MM.1S (cell line): ENCODE measurements at places on chromosomes 13 and 19.
A peak's percentile ranks its signal among the peaks of the same experiment; 100 is the strongest.

DNA sequence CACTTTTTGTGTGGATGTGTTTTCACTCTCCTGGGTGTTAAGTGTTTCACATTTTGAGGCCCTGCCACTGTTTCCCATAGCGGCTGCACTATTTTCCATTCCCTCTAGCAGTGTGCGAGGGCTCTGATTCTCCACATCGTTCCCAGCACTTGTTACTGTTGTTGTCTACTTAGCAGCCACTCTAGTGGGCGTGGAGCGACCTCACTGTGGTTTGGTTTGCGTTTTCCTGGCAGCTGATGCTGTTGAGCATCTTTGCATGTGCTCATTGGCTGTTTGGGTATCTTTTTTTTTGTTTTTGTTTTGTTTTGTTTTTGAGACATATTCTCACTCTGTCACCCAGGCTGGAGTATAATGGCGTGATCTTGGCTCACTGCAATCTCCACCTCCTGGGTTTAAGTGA is 14.4 kb downstream of the NAXD start:
- H3K27ac ChIP-seq: no peak overlapping the region
- H3K36me3 ChIP-seq: no peaks in the 10 kb centered on the region
- no peaks in the 10 kb centered on the region for H3K4me1 ChIP-seq
- no peak for DNase-seq

GRCh38 chr13:87295636-87296035 is 375.5 kb upstream of the SLITRK5 start:
- DNase-seq: peak; percentile 12
- H3K27me3 ChIP-seq: no peaks in the 10 kb centered on the region
- no peaks in the 10 kb centered on the region for H3K4me1 ChIP-seq
- no peaks in the 10 kb centered on the region for H3K36me3 ChIP-seq
- no peak overlapping the region for H3K4me3 ChIP-seq

DNA sequence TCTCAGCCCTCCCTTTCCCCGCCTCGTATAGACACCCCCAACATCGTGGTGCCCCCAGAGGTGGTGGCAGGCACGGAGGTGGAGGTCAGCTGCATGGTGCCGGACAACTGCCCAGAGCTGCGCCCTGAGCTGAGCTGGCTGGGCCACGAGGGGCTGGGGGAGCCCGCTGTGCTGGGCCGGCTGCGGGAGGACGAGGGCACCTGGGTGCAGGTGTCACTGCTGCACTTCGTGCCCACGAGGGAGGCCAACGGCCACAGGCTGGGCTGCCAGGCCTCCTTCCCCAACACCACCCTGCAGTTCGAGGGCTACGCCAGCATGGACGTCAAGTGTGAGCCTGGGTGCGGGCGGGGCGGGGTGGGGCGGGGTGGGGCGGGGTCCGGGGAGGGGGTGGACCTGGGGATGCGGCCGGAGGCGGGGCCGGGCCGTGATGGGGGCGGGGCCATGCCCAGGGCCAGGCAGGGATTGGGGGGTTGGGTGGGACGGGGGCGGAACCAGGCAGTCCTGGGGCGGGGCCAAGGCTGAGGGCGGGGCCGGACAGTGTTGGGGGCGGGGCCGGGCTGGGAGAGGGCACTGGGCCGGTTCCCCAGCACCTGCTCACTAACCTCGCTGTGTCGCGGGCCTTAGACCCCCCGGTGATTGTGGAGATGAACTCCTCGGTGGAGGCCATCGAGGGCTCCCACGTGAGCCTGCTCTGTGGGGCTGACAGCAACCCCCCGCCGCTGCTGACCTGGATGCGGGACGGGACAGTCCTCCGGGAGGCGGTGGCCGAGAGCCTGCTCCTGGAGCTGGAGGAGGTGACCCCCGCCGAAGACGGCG is 7.8 kb downstream of the MAG start:
- no peak overlapping the region for H3K27ac ChIP-seq
- H3K4me3 ChIP-seq: no peak overlapping the region
- no peak for DNase-seq
- H3K4me1 ChIP-seq: peaks cover 11% of the 10 kb centered on the region; the same call in 1 of the 2 replicates

DNA sequence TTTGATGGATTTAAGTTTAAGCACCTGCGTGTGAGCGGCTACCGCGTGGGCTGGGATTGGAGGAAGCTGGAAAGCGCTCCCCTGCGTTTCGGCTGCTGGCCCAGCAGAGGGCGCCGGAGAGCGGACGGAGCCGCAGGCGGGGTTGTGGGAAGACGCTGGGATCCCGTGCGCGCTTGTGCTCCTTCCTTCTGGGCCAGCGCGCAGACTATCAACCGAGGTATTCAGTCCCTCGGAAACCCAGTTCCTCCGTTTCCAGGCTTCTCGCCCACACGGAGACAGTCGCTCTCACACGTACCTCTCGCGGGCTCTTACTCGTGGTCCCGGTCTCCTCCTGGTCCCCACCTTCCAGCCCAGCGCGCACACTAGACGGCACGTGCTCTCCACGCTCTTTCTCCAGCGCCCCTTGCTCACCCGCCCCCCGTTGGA is 28.8 kb downstream of the EPN1 start:
- H3K27me3 ChIP-seq: no peaks in the 10 kb centered on the region
- H3K36me3 ChIP-seq: 0 out of 2 replicates have a peak, but pooled peaks cover 2% of the 10 kb centered on the region
- H3K4me1 ChIP-seq: no peaks in the 10 kb centered on the region

GRCh38 chr19:16888629-16889365 is at the start of gene F2RL3:
Gene F2RL3 (plus strand): TSS chr19:16888999. CDS start chr19:16889190, 191 bp downstream.
- peak within 1 kb of the TSS; percentile 48 for H3K4me3 ChIP-seq

DNA sequence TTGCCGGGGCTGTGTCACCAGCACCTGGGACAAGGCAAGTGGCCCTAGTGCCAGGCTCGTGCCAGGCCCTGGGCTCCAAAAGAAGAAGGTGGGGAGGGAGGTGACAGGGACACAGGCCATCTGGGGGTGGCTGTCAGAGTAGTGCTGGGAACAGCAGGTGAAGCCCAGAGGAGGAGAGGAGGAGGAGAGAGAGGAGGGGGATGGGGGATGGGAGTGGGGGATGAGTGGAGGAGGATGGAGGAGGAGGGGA is 18.7 kb downstream of the LSM4 start:
- H3K4me3 ChIP-seq: peak overlapping the region; percentile 82
- peak; percentile 17 for DNase-seq
- H3K27me3 ChIP-seq: no peaks in the 10 kb centered on the region
- no peaks in the 10 kb centered on the region for H3K36me3 ChIP-seq
- peak overlapping the region; percentile 91 for H3K27ac ChIP-seq
- peaks cover 18% of the 10 kb centered on the region for H3K4me1 ChIP-seq

DNA sequence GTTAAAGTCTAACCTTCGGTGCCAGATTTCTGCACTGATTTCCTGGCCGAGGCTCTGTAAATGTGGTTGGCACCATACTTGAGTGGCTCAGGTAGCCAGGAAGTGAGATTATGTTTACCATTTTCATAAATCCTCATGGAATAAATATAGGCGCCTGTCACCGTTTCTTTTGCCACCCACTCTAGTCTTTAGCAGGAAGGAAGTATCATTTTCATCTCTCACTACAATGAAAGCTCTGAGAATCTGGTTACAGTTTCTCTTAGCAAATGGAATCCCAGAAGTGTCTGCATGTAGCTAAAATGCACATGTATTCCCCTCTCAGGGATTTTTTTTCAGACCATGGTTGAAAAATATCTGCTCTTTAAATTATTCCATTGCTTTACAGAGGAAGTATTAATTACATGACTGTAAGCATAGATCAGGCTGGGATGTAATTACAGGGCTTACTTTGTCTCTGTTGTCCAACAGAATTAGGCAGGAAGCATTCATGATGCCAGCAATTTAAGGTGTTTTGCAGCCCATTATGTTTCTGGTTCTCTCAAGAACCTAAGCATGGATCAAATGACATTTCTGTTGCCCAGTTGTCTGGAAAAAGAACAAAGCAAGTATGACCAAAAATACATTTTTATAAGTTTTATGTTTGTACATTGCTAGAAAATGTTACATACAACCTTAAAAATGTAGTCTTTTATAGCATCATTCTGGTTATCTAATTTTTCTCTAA is 221.7 kb upstream of the SPRY2 start:
- no peak overlapping the region for H3K4me3 ChIP-seq
- H3K36me3 ChIP-seq: no peaks in the 10 kb centered on the region
- H3K27me3 ChIP-seq: no peaks in the 10 kb centered on the region
- DNase-seq: peak; percentile 22
- H3K27ac ChIP-seq: peak overlapping the region; percentile 1; the same call in 1 of the 2 replicates

- no peaks in the 10 kb centered on the region for H3K4me1 ChIP-seq
- no peak for DNase-seq
- H3K27me3 ChIP-seq: no peaks in the 10 kb centered on the region
- no peak overlapping the region for H3K27ac ChIP-seq
- H3K4me3 ChIP-seq: no peak overlapping the region
- no peaks in the 10 kb centered on the region for H3K36me3 ChIP-seq
Observed at GRCh38 chr13:34857558-34858325, 84.3 kb upstream of the NBEA start.

GRCh38 chr13:84730376-84730775 is 848.1 kb upstream of the SLITRK1 start:
- H3K36me3 ChIP-seq: no peaks in the 10 kb centered on the region
- H3K4me3 ChIP-seq: no peak overlapping the region
- H3K27me3 ChIP-seq: no peaks in the 10 kb centered on the region; the same call in 1 of the 2 replicates

- no peaks in the 10 kb centered on the region for H3K4me1 ChIP-seq
- no peaks in the 10 kb centered on the region for H3K36me3 ChIP-seq
- H3K27ac ChIP-seq: no peak overlapping the region
Observed at GRCh38 chr13:98406971-98407370, 169.9 kb downstream of the STK24 start.

- H3K36me3 ChIP-seq: no peaks in the 10 kb centered on the region
- H3K27me3 ChIP-seq: no peaks in the 10 kb centered on the region
- DNase-seq: no peak
- H3K4me3 ChIP-seq: no peak within 1 kb of the TSS
- no peaks in the 10 kb centered on the region for H3K4me1 ChIP-seq
- no peak within 1 kb of the TSS for H3K27ac ChIP-seq
Observed at GRCh38 chr19:58097781-58098681, at the start of gene ZSCAN18. Gene ZSCAN18 (minus strand): TSS chr19:58098231. CDS start chr19:58090267, 7,964 bp downstream.

- no peak overlapping the region for H3K27ac ChIP-seq
- H3K36me3 ChIP-seq: no peaks in the 10 kb centered on the region
- DNase-seq: no peak
- H3K4me3 ChIP-seq: no peak overlapping the region
Observed at GRCh38 chr19:30791088-30791487, 418.9 kb downstream of the ZNF536 start.

DNA sequence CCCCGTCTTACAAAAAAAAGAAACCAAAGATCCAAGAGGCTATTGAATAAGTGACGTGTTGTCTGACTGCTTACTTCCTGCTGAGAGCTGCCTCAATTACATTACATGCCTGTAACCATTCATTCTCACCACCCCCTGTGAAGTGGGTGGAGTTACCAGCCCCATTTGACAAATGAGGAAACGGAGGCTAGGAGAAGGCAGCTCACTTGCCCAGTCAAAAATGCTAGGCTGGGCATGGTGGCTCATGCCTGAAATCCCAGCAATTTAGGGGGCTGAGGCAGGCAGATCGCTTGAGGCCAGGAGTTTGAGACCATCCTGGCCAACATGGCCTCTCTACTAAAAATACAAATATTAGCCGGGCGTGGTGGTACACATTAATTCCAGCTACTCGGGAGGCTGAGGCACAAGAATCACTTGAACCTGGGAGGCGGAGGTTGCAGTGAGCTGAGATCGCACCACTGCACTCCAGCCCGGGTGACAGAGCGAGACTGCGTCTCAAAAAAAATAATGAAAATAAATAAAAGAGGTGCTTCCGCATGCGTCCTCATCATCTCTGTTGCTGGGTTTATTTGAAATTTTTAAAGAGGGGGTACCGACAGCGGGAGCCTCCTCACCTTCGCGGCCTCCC is 499 bp downstream of the LSM7 start:
- peak overlapping the region; percentile 26; the same call in 1 of the 2 replicates for H3K27ac ChIP-seq
- H3K36me3 ChIP-seq: no peaks in the 10 kb centered on the region
- DNase-seq: peak; percentile 69
- H3K27me3 ChIP-seq: no peaks in the 10 kb centered on the region

GRCh38 chr13:108572782-108573211 is 56.6 kb upstream of the MYO16 start:
- no peak overlapping the region for H3K4me3 ChIP-seq
- H3K4me1 ChIP-seq: no peaks in the 10 kb centered on the region
- H3K36me3 ChIP-seq: no peaks in the 10 kb centered on the region
- no peak for DNase-seq
- no peaks in the 10 kb centered on the region for H3K27me3 ChIP-seq

- H3K36me3 ChIP-seq: no peaks in the 10 kb centered on the region
- H3K4me1 ChIP-seq: no peaks in the 10 kb centered on the region
- no peak for DNase-seq
- no peak overlapping the region for H3K4me3 ChIP-seq
- no peaks in the 10 kb centered on the region for H3K27me3 ChIP-seq
Observed at GRCh38 chr13:20270163-20270865, 38.2 kb upstream of the GJB6 start.

GRCh38 chr19:46283771-46284170 is 13.1 kb upstream of the HIF3A start:
- peaks cover 39% of the 10 kb centered on the region for H3K27me3 ChIP-seq
- DNase-seq: no peak
- no peak overlapping the region for H3K4me3 ChIP-seq
- no peaks in the 10 kb centered on the region for H3K4me1 ChIP-seq

DNA sequence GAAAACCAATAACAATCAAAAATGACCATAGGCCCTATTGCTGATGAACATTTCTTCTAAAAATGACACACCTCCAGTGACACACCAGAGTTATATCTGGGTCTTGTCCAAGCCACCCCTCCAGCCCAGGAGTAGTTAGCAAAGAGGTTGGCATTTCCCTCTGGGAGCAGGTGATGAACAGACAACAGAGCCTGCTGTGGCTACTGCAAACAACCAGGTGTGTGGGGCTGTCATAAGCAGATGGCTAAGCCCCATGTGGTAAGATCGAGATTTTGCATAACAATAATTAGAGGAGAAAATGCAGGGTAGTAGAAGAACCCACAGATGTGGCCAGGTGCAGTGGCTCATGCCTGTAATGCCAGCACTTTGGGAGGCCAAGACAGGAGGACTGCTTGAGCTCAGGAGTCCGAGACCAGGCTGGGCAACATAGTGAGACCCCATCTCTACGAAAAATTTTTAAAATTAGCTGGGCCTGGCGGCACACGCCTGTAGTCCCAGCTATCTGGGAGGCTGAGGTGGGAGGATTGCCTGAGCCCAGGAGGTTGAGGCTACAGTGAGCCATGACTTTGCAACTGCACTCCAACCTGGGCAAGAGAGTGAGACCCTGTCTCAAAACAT is 5.0 kb downstream of the XRCC1 start:
- H3K27ac ChIP-seq: no peak overlapping the region
- H3K4me3 ChIP-seq: no peak overlapping the region
- H3K27me3 ChIP-seq: no peaks in the 10 kb centered on the region
- DNase-seq: no peak

GRCh38 chr19:5927441-5927821 is 13.4 kb downstream of the CAPS start:
- H3K27me3 ChIP-seq: no peaks in the 10 kb centered on the region
- H3K4me3 ChIP-seq: no peak overlapping the region
- H3K36me3 ChIP-seq: peaks cover 28% of the 10 kb centered on the region; the same call in 1 of the 2 replicates
- H3K27ac ChIP-seq: no peak overlapping the region
- H3K4me1 ChIP-seq: no peaks in the 10 kb centered on the region

GRCh38 chr19:40610396-40611064 is 9.4 kb downstream of the LTBP4 start:
- peak overlapping the region; percentile 48; the same call in 1 of the 2 replicates for H3K4me3 ChIP-seq
- no peaks in the 10 kb centered on the region for H3K36me3 ChIP-seq
- DNase-seq: peak; percentile 35
- no peak overlapping the region for H3K27ac ChIP-seq

GRCh38 chr19:1422360-1422759 is 15.0 kb downstream of the DAZAP1 start:
- H3K27me3 ChIP-seq: no peaks in the 10 kb centered on the region
- no peak for DNase-seq
- no peak overlapping the region for H3K27ac ChIP-seq
- no peak overlapping the region for H3K4me3 ChIP-seq
